ENCODE measurements at places on chromosomes 4 and X.

DNA sequence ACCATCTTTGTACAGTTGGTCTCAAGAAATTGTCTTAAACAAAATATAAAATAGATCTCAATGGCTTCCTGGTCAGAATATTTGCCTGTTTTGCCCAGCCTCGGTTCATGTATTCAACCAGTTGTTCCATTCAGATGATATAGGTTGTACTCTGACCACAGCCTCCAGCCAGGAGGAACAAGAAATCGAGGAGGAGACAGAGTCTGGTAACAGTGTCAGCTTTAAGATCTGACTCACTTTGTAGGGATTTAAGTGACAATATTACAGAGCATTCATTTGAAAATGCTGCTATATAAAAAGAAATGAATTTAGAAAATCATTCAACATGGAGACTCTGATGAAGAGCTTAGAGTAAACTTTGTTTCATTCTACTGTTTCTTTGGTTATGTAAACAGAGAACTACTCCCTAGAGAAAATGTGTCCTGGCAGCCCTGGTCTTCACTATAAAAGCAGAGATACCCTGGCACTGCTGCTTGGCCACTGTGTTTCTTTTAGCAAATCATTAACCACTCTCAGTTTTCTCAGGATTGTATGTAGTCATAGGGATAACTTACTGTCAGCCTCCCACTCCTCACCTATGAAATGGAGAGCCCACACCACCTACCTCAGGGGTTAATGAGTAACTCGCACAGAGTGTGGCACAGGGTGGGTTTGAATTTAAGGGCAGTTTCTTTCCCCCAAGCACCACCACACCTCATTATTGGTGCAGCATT is 53.5 kb downstream of the PAGE2 start:
- no peak for DNase-seq

DNA sequence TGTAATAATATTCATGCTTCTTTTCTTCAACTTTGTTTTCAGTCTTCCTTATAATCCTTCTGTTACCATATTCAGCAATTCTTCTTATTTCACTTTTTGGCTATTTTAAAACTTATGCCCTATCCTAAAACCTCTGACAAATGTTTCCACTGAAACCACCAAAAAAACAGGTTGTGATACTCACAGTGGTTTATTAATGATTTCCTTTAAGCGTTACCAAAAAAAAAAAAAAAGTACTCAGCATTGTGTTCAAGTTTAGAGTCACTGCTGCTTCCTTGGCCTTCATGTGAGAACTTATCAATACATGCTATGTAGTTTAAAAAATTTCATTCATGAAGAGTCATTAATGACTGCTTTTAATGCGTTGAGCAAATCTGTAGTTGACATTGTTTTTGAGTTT is 35.4 kb upstream of the UGT2A3 start:
- no peak for DNase-seq

DNA sequence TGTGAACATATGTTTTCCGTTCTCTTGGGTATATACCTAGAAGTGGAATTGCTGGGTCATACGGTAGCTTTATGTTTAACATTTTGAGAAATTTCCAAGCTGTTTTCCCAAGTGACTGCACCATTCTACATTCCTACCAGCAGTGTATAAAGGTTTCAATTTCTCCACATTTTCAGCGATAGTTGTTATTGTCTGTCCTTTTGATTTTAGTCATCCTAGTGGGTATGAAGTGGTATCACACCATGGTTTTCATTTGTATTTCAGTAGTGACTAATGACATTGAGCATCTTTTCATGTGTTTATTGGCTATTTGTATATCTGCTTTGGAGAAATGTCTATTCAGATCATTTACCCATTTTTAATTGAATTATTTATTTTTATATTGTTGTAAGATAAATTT is 2.4 kb downstream of the PPEF1 start:
- no peak for DNase-seq

DNA sequence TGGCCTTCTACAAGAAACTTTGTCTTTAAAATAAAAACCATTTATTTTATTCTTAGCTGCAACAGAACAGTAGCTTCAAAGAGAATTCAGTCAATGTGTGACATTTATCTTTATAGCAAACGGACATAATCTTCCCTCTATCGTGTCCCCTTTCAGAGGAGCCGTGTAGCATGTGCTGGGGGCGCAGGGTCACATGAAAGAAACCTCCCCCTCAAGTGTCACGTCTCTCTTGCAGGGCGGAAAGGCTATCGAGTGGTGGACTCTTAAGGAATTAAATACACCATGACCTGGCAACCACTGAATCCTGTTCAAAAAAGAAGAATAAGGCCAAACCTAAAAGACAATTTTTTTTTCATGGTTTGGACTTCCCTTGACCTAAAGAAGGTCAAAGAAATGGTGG is 40.2 kb downstream of the ZNF827 start:
- no peak for DNase-seq

- no peak for DNase-seq
These were observed 87.5 kb downstream of the TRAPPC11 start for GRCh38 chr4:183746305-183747229.

DNA sequence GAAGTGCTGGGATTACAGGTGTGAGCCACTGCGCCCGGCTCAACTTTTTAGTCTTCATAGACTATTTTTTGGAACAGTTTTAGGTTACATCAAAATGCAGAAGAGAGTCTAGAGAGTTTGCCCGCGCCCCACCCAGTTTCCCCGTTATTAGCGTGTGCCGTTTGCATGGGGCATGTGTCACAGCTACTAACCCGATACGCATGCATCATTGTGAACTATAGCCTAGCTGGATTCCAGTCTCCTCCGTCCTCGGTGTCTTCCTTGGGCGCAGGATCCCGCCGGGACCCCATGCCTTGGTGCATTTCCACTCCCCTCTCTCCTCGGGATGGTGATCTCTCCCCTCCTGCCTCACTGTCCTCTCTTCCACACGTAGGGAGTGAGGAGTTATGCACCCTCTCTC is 85.5 kb upstream of the ADRA2C start:
- DNase-seq, result no peak

GRCh38 chr4:7786517-7786916 is 153.1 kb downstream of the AFAP1 start:
- DNase-seq, result no peak

GRCh38 chr4:148434075-148434773 is 8.0 kb downstream of the NR3C2 start:
- no peak for DNase-seq

- no peak for DNase-seq
These were observed 393.4 kb downstream of the MID1IP1 start for GRCh38 chrX:39194673-39195072.

DNA sequence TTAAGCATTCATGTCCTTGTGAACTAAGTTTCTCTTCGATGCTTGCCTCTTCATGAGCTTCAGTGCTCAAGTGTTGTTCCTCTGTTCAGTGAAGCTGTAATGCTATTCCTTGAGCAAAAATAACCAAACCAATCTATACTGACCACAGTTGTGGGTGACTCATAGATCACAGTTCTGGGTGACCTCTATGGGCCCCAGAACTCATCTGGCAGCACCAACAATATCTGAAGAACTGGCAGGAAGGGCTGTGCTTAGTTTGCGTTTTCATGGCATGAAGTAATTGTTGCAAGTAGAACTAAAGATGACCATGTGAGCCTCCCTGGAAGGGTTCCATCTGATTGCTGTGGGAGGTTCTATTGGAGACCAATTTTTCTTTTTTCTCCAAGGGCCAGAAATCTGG is 106.2 kb downstream of the CCNG2 start:
- no peak for DNase-seq

DNA sequence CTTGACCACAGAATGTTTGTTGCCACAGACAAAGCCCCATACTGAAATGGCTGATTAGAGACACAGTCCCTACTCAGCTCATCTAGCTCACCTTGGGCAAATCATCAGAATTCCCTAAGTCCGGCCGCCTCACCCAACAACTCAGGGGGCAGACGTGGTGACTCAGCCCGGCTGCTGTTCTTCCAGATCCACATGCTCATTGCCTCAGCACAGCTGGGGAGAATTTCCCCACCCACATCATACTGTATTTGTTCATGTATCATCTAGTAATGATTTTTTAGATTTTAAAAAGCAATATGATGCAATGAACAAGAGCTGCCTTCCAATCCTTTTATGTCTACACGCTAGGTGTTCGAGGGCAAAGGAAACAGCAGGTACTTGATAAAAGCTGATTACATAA is 333.8 kb upstream of the TENM3 start:
- no peak for DNase-seq

DNA sequence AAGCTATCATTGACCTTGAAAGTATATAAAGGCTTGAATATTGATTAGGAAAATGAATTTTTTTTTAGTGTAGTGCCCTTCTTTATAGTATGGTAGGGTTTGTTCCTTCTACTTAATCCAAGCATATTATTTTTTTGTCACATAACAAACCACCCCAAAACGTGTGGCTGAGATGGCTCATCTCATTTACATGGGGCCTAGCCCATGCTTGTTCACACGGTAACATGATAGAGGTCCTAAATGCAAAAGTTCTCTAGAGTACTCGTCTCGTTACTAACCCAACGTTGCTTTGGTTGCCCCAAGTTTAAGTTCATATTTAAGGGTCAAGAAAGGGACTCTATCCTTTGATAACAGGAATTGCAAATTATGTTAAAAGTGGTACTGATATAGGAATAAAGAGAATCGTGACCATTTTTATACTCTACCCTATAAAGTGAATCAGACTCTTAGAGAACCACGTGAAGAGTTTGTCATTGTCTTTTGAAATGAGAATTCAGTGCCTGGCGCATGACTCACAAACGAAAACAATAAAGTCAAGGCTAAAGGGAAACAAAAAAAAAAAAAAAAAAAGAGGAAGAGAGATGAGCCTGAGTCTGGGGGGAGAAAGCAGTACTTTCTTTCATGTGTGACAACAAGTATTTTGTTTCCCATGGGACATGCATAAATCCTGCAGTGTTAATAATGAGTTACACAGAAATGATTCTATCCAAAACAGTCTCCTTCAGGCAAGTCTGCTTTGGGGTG is 402.8 kb upstream of the NWD2 start:
- no peak for DNase-seq

- no peak for DNase-seq
These were observed 12.2 kb downstream of the NOCT start for GRCh38 chr4:139027776-139028175.

Measured in NCI-H748 treated with DMSO at 0.1 percent for 48 hours (cell line).